ENCODE measurements at places on chromosomes 2 and 18.

- DNase-seq = no peak
Measured at GRCh38 chr2:212928681-212929080, 222.7 kb downstream of the IKZF2 start.

GRCh38 chr2:3952866-3953516 lies 249.6 kb downstream of the DCDC2C start:
- no peak for DNase-seq

- DNase-seq = no peak
Measured at GRCh38 chr18:75739682-75740081, 312.2 kb upstream of the SMIM21 start.

- no peak for DNase-seq
Measured at GRCh38 chr2:67399144-67399543, 2.0 kb downstream of the ETAA1 start.

DNA sequence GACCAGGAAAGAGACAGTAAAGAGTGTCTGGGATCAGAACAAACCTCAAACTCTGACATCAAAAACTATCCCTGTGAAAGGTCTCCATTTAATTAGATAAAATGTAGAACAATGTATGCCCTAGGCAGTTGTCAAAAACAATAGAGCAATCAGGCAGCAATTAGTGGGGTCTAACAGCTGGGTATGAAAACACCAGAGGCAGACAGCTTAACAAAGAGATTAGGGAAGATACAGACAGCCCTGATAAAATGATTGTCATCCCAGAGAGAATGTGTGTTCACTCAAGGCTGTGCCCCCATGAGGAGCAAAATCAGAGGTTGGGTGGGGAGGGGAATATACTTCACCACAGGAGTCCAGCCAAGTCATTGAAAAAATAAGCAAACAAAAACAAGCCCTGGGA lies 50.0 kb downstream of the INPP4A start:
- no peak for DNase-seq

DNA sequence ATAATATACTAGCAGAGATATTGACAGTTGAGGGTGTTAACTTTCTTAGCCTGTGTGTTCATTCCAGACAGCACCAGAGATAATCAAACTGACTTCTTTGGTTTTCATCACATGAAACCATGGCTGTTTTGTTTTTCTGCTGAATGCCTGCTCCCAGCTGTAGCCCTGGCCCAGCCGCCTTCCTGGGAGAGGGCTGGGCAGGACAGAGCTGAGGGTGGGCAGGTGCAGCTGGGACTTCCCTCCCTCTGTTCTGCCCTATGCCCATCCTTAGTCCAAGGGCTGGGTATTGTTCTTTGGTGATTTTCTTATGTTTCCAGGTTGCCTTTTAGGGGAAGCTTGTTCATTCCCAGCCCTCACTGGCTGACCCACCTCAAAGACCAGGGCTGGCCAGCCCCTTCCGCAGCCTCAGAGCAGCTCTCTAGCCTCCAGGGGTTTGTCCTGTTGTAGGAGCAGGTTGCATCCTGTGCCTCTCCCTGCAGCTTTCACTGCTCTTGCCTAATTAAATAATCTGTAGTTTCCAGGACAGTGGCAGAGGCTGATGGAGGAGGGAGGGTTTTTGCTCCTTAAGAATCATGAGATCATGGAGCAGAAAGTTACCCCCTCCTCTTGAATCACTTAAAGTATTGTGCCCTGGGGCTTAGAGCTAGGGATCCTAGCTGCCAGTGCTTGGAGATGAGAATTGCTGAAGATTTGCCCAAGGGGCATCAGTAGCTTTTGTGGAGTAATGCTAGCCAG lies 61.4 kb downstream of the MTCL1 start:
- DNase-seq = no peak

- DNase-seq = no peak
Measured at GRCh38 chr2:46034535-46034934, 262.7 kb upstream of the EPAS1 start.

DNA sequence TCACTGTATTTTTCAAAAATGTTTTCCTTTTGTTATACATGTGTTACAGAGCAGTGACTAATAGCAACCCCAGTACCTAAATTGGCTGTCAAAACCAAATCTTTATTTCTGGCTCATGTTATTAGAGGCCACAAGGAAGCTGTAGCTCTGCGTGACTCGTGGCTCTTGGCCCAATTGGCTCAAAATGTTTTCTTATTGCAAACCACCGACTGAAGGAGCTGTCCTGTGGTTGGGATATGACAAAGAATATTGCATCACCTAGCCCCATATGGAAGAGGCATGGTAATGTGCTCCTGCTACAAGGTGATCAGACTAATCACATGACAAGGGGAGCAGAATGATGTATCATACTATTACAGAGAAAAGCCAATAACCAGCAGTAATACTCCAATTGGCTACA lies 1058.5 kb downstream of the CBLN2 start:
- no peak for DNase-seq

DNA sequence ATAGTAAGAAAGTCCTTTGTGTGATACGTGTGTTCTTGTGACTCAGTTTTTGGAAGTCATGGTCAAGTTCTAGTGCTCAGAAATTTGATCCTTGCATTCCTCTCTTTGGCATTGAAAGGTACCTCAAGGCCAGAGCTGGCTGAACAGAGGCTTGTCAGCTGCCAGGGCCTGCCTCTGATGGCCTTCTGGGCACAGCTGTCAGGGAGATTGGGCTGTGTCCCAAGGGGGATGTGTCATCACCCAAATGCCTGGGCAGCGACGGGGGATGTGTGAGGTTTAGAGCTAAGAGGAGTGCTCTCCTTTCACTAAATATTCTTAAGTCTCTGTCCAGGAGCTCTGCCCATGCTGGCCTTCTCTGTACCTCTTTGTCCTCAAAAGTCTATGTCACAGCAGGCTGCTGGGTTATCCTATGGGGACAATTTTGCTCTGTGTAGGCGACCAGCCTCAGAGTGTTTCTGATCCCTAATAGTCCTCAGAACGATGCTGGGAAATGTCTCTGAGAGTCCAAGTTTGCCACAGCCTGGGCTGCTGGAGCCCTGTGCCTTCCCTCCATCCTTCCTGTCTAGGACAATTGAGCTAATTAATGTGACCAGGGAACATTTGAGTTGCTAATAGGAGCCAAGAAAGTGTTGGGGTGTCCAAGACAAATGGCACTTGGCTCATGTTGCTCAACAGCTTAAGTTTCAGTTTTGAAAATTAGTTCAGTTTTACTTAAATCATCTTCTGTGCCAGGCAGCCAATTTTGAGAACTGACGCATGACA lies 115.4 kb upstream of the ZNF521 start:
- DNase-seq = no peak

GRCh38 chr2:39715095-39715494 lies 49.4 kb downstream of the TMEM178A start:
- no peak for DNase-seq

GRCh38 chr2:17962876-17963275 lies 84.4 kb downstream of the KCNS3 start:
- DNase-seq = no peak

DNA sequence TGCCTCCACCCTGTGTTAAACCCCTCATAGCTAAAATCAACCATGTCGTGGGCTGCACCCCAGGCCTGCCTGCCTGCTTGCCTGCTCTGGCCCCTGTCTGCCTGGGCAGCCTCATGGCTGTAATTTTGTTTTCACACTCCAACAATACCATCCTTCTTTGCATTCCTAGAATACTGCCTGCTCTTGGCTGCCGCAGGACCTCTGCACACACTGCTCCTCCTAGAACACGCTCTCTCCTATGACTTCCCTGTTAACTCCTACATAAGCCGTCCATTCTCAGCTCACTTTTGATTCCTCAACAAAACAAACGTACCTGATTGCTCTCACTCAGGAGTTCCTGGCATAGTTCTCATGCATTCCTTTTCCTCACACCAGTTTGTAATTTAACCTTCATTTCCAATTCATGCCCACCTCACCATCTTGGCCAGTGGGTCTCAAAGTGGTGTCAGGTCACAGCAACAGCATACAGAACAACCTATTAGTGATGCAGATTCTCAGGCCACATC lies 2.5 kb downstream of the UXS1 start:
- DNase-seq = no peak

- no peak for DNase-seq
Measured at GRCh38 chr2:159854481-159854880, 56.5 kb upstream of the CD302 start.

- DNase-seq = no peak
Measured at GRCh38 chr2:105794926-105795574, 50.3 kb downstream of the NCK2 start.

DNA sequence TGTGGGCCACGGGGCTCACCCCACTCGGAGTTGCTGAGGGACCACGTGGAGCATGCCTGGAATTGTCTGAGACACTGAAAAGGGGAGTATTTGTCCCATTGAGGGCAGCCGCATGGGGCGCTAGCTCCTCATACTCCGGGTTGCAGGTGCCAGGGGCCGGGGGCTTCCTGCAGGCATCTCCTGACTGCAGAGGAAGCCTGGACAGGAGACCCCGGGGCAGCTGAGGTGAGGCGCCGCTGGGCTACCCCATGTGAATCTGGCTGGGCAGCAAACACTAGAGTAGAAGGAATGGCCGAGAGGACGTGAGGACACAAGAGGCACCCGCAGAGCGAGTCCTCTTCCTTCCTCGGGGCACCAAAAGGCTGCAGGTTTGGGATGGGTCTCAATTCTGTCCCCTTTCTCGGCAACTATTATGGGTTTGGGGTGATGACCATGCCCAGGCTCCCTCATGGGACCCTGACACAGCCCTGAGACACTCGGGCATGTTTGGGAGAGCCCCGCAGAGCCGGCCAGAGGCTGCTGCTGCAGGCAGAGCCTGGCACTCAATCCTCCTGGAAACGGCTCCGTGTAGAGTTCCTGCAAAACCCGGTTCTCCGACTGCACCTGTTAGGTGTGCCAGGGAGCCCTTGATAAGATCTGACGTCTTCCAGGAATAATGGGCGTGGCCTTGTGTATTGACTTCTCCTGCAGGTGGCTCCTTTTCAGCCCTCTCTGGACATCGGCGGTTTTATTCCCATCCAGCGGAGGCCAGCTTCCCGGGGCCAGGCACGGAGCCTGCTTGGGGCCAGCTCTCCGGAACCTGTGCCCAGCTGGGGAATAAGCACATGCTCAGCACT lies 77.0 kb downstream of the CTIF start:
- no peak for DNase-seq

DNA sequence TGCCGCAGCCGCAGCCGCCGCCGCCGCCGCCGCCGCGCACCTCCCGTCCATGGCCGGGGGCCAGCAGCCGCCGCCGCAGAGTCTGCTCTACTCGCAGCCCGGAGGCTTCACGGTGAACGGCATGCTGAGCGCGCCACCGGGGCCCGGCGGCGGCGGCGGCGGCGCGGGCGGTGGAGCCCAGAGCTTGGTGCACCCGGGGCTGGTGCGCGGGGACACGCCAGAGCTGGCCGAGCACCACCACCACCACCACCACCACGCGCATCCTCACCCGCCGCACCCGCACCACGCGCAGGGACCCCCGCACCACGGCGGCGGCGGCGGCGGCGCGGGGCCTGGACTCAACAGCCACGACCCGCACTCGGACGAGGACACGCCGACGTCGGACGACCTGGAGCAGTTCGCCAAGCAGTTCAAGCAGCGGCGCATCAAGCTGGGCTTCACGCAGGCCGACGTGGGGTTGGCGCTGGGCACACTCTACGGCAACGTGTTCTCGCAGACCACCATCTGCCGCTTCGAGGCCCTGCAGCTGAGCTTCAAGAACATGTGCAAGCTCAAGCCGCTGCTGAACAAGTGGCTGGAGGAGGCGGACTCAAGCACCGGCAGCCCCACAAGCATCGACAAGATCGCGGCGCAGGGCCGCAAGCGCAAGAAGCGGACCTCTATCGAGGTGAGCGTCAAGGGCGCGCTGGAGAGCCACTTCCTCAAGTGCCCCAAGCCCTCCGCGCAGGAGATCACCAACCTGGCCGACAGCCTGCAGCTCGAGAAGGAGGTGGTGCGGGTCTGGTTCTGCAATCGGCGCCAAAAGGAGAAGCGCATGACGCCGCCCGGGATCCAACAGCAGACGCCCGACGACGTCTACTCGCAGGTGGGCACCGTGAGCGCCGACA lies 2.4 kb downstream of the POU3F3 start:
- DNase-seq = no peak

GRCh38 chr2:231515603-231516002 lies 14.6 kb downstream of the NMUR1 start:
- no peak for DNase-seq

GRCh38 chr2:1816414-1816911 lies 72.1 kb upstream of the PXDN start:
- DNase-seq = peak; percentile 74
